ENCODE measurements at places on chromosomes 7 and 10.

- DNase-seq: no peak
Measured at GRCh38 chr10:19412531-19412930, 363.9 kb downstream of the MALRD1 start.

DNA sequence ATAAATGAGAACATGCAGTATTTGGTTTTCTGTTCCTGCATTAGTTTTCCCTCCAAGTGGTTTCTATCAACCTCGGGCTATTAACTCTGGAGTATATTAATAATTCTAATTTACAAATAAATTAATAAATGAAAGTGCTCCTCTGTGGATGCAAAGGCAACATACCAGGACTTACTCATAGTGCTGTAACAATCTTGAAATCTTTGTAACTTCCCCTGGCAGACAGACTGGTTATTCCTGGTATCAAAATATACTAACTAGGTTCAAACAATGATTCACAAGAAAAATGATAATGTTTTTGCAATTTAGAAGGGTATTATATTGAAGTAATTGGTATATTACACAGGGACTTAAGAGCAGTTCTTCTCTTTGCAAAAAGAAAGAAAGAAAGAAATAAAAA, 177.2 kb downstream of the FANK1 start:
- DNase-seq: no peak

- no peak for DNase-seq
Measured at GRCh38 chr10:78264361-78264760, 230.7 kb downstream of the RPS24 start.

DNA sequence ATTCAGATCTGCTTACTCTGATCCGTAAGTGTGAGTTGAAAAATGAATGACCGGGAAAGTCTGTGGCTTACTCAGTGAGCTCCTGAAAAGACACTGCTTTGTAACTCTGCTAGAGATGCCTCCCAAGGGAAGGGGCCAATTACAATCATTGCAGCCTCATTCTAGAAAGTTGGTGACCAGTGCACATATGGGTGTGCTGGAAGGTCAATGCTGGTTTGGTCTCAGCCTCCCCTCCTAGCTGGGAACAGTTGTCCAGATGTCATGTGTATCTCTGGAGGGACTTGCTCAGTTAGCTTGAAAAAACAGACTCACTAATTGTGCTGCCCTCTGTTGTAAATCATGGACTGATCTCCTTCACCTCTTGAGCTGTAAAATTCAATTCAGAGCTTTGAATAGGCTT, 405.0 kb downstream of the ADRA2A start:
- no peak for DNase-seq

DNA sequence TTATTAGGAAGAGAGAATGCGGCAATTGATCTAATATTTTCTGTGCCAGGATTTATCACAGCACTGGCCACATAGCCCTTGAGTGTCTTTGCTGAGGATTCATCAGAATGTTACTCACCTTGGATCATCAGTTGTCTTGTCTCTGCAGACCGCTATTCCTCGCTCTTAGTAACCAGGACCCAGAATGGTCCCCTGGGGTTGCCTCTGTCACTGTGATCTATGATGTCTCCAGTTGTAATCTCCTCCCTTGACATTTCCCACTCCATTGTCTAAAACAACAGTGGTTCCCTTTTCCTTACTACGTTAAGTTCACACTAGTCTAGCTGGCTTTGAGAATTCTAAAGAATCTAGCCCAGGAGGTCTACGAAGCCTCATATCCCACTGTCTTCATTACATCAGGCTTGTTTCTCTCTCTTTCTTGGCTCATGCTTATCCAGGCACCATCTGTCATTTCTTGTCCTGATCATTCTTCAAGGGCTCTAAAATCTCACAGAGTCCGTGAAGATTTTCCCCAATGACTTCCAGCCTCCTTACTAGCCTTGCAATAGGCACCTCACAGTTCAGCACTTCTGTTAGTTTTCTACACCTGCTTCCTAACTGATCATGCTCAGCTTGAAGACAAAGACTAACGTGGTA, 125.8 kb downstream of the CUBN start:
- DNase-seq: no peak

GRCh38 chr10:124369066-124369465, 49.7 kb downstream of the OAT start:
- DNase-seq: no peak

GRCh38 chr10:33412241-33412640, 77.8 kb upstream of the NRP1 start:
- no peak for DNase-seq

GRCh38 chr7:86926732-86927131, 132.7 kb downstream of the ELAPOR2 start:
- DNase-seq: no peak

- no peak for DNase-seq
Measured at GRCh38 chr10:79292891-79293746, 54.1 kb upstream of the PPIF start.

- no peak for DNase-seq
Measured at GRCh38 chr10:5515948-5516761, 8.6 kb upstream of the CALML3 start.

DNA sequence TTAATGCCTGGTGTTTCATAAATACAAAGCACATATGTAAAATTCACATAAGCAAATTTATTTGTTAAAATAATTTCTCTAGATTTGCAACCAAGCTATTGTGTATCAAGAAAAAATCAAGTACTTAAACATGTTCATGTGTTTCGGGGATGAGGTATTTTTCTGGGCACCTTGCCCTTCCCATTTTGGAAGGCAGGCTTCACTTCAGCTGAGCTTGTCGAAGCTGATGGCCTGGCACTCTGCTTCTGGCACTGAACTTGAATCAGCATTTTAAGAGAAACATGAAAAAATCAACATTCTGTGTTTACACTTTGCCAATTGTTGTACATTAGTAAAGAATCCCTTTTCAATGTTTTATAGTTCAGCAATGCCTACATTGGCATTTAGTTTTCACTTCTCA, 179.1 kb upstream of the STEAP4 start:
- no peak for DNase-seq

- no peak for DNase-seq
Measured at GRCh38 chr7:93941945-93942344, 20.4 kb downstream of the GNG11 start.

- DNase-seq: no peak
Measured at GRCh38 chr7:12738665-12739064, 51.2 kb downstream of the ARL4A start.

DNA sequence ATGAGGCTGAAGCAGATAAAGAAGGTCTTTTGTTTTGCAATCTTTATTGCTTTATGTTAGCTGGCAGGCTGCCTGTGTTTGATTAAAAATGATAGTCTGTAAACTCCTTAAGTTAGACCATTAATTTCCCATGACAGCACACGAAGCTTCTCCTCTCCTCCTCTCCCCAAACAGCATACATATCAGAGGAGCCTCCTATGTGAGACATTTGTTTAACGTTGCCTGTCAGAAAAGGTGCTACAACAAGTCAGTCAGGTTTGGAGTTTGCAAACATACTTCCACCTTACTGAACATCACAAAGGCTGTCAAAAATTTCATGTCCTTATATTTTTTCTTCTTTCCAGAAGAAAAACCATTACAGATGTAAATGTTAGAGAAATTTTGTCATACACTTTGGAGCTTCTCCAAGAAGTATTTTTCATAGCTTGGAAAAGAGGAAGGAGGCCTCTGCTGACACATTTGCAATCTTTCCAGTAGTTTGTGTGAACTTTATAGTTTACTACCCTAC, 393.1 kb downstream of the EXOC4 start:
- DNase-seq: no peak

DNA sequence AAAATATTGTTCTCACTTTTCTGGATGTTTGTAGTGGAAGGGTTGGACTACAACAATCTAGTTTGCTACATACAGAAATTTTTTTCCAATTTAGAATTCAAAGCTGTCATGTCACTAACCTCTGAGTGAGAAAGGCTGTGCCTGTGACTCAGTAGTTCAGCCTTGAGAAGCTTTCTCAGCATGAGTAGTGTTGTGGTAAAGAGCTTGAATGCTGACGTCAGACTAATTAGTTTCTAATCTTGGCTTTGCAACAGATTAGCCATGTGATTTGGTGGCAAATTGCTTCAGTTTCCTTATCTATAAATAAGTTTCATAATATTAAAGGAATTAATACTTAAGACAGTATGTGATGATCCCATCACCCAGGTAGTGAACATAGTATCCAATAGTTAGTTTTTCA, 83.8 kb downstream of the ABCA13 start:
- no peak for DNase-seq

DNA sequence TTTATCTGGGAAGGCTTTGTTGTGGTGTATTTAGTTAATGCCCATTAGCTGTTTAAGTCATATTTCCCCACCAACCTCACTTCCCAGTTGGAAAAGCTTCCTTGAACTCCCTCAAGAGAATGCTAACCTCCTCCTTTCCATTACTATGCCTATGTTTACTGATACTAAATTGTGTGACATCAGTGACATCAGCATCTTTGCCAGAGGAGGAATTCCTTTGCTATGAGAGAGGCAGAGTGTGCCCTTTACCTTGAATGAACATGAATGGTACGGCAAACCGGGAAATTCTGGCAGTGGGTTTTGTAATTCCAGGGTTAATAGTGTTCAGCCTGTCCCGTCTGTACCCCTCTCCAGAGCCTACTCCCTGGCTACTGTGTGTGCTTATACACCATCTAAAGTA, 22.1 kb upstream of the GLCCI1 start:
- no peak for DNase-seq

DNA sequence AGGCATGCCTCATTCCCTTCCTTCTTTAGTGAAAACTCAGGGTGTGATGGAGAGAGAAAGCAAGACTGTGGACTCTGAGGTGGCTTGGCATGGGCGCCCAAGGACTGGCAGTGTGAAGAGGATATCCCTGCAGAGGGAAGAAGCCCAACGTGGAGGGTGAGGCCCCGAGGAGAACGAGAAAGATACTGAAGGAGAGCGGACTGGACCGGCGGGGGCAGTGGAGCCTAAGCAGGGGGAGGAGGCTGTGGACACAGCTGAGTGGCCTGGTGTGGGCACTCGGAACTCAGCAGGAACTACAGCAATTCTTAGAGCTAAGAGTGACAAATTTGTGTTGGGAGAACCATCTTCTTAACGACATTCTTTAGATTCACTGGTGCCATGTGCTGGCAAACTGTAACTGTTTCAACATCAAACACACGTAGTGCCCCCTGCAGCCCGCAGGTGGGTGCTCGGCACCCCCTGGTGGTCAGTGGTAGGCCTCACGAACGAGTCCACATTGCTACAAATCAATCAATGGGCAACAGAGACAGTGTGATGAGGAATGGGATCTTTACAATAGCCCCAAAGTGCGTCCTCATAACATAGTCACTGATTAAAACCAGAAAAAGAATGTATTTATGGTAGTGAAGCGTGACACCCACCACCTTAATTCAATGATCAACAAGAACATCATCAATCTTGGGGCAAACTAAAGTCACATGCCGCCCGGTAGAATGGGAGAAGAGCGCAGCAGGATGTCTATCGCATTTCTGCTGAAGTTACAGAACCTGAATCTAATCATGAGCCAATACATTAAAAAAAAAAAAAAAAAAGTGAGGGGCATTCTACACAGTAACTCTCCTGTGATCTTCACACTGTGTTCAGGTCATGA, 2.0 kb upstream of the SFTPA1 start:
- no peak for DNase-seq

GRCh38 chr7:51031216-51031615, 248.5 kb upstream of the GRB10 start:
- peak; percentile 21 for DNase-seq

DNA sequence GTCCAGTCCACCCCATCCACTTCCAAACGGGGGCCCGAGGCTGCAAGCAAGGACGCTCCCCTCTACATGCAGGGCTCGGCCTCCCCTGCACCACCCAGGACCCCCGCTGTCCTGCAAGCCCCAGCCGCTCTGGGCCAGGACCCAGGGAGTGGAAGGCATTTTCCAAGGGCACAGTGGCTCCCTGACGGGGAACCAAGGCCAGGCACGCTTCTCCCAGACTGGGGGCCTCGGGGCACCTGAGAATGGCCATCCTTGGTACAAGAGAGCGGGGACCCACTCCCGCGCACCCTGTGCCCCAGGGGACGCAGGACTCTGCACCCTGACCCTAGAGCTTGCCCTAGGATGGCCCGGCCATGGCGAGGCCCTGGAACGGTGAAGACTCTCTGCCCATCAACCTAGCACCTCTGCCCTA, 545 bp upstream of the AKR1E2 start:
- DNase-seq: no peak

DNA sequence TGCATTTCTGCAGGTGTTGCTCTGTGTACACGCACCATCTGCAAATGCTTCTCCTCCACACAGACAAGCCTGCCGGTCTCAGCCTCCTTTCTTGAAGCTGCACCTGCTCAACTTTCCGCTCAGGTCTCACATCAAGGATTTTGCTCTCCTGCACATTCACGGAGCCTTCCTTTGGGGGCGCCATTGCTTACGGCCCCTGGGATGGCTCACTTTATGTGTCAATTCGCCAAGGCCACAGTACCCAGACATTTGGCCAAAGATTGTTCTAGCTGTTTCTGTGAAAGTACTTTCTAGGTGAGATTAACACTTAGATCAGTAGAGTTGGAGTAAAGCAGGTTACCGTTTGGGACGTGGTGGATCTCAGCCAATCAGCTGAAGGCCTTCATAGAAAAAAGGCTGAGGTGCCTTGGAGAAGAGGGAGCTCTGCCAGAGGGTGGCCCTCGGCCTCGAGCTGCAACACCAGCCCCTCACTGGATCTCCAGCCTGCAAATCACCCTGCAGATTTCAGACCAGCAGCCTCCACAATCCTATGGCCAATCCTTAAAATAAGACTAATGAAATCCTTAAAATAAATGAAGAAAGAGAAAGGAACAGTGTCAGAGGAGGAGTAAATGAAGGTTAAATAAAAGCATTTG, 39.9 kb upstream of the PPP2R2D start:
- DNase-seq: no peak

DNA sequence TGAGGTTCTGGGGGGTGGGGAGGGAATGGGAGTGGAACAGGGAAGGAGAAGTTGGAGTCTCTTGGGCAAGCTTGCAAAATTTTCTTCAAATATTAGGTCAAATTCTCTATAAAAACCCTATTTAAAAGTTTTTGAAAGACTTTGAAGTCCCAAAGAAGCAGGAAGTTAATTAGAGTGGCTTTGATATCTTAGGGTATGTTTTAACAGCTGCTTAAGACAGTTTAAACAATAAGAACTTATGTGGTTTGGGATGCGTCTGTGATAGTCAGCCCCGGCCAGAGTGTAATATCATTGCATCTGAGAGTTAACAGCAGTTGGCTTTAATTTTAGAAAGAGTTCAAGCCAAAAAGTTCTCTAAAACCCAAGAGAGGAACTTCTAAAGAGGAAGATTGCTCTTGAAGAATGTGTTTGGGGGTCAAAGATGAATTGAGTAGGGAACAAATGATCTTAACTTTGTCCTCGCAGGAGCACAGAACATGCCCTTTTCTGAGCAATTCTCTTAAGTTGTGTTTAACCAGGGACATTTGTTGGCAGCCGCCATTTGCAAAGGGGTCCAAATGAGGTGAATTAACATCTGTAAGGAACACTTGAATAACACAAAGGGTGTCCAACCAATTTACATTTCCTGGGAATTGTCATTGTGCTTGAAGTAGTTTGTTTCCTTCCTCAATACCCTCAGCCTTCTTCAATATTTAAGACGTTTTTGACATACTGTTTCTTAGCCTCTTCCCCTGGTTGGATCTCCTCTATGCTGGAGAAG, 182.4 kb downstream of the PTEN start:
- no peak for DNase-seq

GRCh38 chr10:125824736-125825135, 1.4 kb downstream of the BCCIP start:
- no peak for DNase-seq

- DNase-seq: no peak
Measured at GRCh38 chr10:24133835-24134234, 75.1 kb upstream of the KIAA1217 start.

- no peak for DNase-seq
Measured at GRCh38 chr7:114567416-114567815, 152.8 kb downstream of the FOXP2 start.
